CD4-positive, alpha-beta T cell treated with Interleukin-17A for 1 hour (primary cell): ENCODE measurements at places on chromosomes 4 and X.

- peak; percentile 76 for DNase-seq
Measured at GRCh38 chrX:65985922-65986588, 53.8 kb downstream of the VSIG4 start.

- DNase-seq = peak; percentile 58
Measured at GRCh38 chr4:75514949-75515612, 808 bp downstream of the THAP6 start.

DNA sequence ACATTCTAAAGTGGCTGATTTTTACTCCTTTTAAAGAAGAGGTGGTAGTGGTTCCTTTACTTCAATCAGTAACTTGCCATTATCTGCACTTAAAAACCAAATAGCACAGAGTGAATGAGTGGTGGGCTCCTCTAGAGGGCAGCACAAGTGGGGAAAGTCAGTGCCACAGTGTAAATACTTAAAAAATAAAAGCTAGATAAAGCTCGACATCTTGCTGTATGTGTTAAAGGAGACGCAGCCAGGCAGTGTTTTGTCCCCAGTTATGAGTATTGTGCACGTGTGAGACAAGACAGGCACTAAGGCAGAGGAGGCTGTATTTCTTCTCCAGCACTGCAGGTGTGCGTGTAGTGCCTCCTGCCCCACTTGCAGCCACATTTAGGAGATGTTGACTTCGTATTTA is 24.6 kb downstream of the NAP1L5 start:
- peak; percentile 40 for DNase-seq

DNA sequence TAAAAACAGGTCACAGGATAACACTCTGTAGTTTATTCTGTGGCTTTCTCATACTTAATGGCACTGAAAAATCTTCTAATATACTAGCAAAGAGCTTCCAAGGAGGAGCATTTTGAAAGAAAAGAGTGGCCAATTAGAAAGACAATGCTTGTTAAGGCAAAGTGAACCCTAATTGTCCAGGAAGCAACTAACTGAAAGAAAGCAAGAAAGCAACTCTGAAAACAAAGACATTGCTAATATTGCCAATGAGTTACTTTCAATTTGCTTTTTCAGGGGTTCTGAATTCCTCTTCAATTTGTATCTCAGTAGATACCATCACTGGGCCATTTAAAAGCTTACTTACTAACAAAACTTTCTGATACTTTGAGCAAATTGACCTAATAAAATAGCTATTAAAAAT is 78.5 kb upstream of the MTNR1A start:
- no peak for DNase-seq

GRCh38 chrX:37829721-37830120 is 17.6 kb downstream of the DYNLT3 start:
- DNase-seq = no peak

- no peak for DNase-seq
Measured at GRCh38 chr4:52870225-52870624, 8.1 kb downstream of the RASL11B start.

DNA sequence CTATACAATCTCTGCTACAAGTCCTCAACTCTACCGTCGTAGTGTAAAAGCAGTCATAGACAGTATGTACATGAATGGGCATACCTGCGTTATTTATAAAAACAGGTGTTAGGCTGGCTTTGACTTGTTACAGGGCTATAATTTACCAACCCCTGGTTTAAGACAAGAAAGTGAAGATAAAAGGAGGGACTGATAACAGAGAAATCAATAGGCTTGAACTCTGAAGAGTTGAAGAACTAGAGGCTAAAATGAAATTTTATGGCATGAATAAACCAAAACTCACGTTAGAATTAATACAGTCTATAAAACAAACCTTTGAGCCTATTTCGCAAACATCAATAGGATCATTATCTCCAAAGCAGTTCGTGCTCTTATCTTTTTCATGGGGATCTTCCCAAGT is 36.2 kb downstream of the PPA2 start:
- no peak for DNase-seq

GRCh38 chr4:7418131-7418943 is 16.4 kb downstream of the PSAPL1 start:
- DNase-seq = no peak

DNA sequence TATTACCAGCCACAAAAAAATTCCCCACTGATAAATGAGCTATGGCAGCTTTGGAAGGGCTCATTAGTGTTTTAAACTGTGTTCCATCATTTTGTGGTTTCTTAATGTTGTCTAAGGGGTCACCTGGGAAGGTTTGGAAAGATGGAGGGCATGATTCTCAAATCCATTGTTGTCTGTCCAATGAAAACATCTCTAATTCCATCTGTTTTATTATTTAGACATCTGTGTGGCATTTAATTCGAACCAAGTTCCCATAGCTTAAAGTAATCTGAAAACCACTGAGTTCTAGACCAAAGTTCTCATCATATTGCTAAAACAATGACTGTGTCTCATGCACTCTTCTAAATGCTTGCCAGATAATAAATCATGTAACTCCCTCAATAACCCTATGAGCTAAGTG is 103.8 kb upstream of the PPP3CA start:
- no peak for DNase-seq

DNA sequence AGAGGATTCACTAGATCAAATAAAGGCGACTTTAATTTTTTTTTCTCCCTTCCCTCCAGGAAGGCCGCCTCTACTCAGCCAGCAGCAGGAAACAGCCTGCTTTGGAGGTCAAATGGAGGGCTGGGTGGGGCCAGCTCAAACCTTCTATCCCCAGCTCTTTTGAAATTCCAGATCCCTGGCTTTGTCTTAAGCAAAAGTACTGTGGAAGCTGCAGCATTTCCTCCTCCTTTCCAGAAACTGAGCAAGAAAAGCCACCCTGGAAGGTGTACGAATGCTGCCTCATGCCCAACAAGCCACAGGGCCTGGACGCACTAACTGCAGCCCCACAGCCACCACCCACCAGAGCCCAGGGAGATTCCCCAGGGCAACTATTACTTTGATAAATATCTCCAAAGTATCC is 55.1 kb upstream of the ZCCHC13 start:
- no peak for DNase-seq
